ENCODE measurements at places on chromosomes 4 and X.

DNA sequence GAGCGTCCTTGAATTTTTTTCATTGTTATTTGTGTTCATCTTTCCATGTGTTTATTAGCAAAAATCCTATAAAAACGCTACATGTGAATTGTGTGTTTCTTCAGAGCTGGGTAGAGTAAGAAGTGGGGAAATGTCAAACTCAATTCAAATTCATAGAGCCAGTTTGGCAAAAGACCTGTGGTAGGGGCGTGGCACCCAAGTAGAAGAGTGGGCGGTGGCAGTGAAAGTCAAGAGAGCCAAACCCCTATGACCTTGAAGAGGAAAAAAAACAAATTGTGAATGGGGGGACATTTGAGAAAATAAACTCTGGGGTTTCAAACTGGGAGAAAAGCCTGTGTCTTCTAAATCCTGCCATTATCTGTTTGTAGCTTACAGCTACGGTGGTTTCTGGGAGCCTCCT lies 4.4 kb upstream of the FOXO4 start:
- DNase-seq = no peak

GRCh38 chrX:70421618-70422017 lies 1.5 kb upstream of the GDPD2 start:
- DNase-seq = no peak

DNA sequence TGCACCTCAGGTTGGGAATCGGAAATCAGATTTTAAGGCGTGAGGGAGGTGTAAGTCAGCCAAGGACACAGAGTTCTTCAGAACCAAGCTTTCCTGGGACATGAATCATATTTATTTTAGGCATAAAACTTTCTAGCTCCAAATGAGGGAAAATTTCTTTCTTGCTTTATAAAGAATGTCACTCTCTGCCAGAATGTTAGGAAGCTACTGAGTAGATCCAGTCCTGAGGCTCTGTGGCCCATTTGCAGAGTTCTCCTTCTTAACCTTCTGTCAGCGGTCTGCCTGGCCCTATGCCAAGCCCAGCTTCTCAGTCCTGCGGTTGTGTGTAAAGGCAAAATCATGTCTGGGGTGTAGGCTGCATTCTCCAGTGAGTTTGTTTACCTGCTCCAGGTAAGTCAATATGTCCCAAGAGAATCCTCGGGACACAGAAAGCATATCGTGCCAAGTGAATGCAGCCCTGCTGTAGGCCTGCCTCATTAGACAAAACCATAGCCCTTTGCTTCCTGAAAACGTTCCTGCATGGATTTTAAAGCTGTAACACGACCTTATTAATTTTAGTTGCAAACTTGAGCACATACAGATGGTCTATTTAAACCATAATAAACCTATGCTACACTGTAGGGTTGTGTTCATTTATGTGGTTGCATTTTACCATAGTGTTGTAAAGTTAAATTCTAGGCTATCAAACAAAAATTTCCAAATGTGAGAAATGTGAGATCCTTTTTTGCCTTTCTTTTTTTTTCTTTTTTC lies 29.2 kb upstream of the CCNI start:
- no peak for DNase-seq

DNA sequence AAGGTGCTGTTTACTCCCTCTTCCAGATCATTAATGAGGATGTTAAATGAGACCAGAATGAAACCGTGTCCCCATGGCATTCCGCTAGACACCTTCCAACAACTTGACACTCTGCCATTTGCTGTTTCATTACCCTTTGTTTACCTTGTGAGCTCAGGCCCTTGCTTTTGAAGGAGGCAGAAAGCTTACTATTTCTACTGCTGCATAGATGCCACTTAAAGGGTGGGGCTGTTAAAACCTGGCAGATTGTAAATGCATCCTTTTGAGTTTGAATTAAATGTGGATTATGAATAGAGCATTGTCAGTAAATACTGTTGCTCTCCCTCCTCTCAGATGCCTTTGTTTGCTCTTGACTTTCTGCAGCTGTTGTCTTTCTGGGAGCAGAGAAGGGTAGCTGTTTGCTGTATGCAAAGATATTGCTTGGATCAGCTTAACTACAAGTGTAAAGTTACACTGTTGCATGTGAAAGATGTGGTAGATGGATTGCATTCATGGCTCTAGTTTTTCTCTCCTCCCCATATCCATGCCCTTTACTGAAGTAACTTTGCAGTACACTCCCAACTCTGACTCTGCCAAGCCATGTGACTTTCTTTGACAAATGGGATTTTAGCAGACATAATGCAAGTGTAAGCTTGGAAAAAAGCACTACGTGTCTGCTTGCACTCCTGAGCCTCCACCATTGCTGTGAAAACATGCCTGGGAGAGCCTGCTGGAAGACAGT lies 75.0 kb upstream of the DHX15 start:
- DNase-seq = no peak
